Activated CD8-positive, alpha-beta T cell treated with anti-CD3 and anti-CD28 coated beads for 36 hours (primary cell): ENCODE measurements at places on chromosomes 16 and 17. TPM values are rescaled to one million over a fixed set of nuclear protein-coding genes. Genes with fewer than 3 reads are reported as not detected.

Gene ABCC11
- 0.16 TPM for total RNA-seq

Gene INCA1
- not detected for total RNA-seq

Gene TBC1D3I
- 0.45 TPM for total RNA-seq

Gene C16orf46
- total RNA-seq, result 0.59 TPM

Gene SEPTIN12
- not detected for total RNA-seq

Gene FBXO39
- not detected for total RNA-seq

Gene ZNF232
- 16.5 TPM for total RNA-seq

Gene C17orf107
- total RNA-seq, result 3.6 TPM

Gene GPR139
- not detected for total RNA-seq

Gene MAP2K6
- 3.3 TPM for total RNA-seq

Gene TNFRSF13B
- not detected for total RNA-seq

Gene AANAT
- not detected for total RNA-seq

Gene KRTAP9-6
- total RNA-seq, result not detected

Gene TXNDC17
- 103 TPM for total RNA-seq

Gene OR1A1
- total RNA-seq, result not detected

Gene SDR42E2
- total RNA-seq, result 0.14 TPM

Gene USP31
- total RNA-seq, result 4.5 TPM

Gene AXIN2
- total RNA-seq, result 1.0 TPM

Gene PLA2G10
- total RNA-seq, result not detected

Gene SLC13A5
- total RNA-seq, result not detected

Gene SPAG5
- 141 TPM for total RNA-seq

Gene ANKFN1
- not detected for total RNA-seq
